Osteocyte (in vitro differentiated cells): ENCODE measurements at places on chromosomes 16 and 17.

GRCh38 chr16:69762814-69763598 lies 874 bp downstream of the WWP2 start:
- H3K4me1 ChIP-seq: peaks cover 11% of the 10 kb centered on the region
- H3K27me3 ChIP-seq: peaks cover 3% of the 10 kb centered on the region
- H3K4me3 ChIP-seq: peak overlapping the region; percentile 90
- H3K36me3 ChIP-seq: no peaks in the 10 kb centered on the region
- H3K27ac ChIP-seq: peak overlapping the region; percentile 95
- no peak for DNase-seq

DNA sequence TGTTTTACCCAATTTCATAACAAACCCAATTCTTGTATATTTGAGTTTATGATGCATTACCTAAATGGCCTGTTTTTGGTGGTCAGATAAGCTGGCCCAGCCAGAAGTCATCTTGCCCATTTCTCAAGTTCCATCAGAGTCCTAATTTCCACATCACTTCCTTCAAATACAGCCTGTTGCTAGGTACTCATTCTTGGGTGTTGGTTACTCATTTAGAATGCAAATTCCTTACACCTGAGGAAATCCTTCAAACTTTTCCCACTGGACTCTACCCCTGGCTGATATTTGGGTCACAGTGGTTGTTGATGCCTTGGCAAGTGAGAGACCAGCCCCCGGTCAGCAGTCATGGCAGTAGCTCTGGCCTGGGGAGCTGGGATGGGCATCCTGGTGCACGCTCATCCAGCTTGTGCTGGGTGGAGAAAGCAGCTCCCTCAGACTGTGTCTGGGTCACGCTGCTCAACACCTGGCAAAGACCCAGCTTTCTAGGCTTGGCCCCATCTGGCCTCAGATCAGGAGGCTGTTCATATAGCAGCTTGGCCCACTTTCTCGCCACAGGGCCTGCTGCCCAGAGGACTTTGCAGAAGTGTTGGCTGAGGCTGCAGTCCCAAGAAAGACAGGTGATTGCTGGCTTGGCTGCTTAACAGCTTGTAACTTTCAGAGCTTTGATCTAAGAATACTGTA lies 25.8 kb downstream of the WSB1 start:
- H3K27me3 ChIP-seq: no peaks in the 10 kb centered on the region
- H3K27ac ChIP-seq: no peak overlapping the region
- peaks cover 18% of the 10 kb centered on the region for H3K4me1 ChIP-seq
- H3K4me3 ChIP-seq: no peak overlapping the region
- DNase-seq: no peak

DNA sequence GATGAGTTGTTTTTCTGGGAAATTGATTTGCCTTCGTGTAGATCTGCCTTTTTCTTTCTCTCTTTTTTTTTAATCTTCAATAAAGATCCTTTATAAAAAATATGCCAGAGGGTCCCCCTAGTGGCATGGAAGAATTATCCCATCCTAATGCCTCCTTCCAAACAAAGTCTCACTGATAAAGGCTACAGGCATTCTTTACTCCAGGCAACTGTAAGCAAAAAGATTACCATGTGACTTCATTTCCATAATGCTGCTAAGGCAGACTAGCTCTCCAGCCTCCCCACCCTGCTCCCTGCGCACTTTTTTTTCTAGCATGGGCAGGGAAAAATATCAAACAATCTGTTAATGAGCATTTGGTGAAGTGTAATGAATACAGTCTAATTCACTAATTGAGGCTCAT lies 220.2 kb upstream of the CDH8 start:
- no peak for DNase-seq
- no peak overlapping the region for H3K27ac ChIP-seq
- H3K4me3 ChIP-seq: no peak overlapping the region
- no peaks in the 10 kb centered on the region for H3K4me1 ChIP-seq
- H3K36me3 ChIP-seq: no peaks in the 10 kb centered on the region

DNA sequence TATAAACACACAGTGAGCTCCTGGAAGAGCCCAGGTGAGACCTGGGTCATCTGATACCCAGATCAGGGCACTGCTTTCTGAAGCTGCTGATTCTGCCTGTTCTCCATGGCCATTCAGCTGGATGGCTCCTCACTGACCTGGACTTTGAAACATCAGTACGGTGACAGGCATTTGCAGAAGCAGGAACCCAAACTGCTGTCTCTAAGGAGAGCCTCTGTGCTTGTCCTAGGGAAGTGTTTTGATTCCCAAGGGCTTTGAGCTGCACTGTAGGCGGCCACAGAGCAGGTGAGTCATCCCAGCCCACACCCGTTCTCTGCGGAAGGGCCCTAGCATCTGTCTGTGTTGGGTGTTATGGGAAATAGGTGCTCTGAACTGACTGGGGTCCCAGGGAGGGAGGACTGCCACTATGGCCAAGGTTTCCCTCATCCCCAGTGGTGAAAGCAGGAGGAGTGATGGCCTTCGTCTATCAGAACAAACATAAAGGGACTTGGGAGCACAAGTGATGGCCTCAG lies 60.7 kb upstream of the ADCY9 start:
- H3K36me3 ChIP-seq: no peaks in the 10 kb centered on the region
- H3K4me1 ChIP-seq: peaks cover 9% of the 10 kb centered on the region
- DNase-seq: no peak
- no peak overlapping the region for H3K4me3 ChIP-seq
- H3K27me3 ChIP-seq: no peaks in the 10 kb centered on the region

DNA sequence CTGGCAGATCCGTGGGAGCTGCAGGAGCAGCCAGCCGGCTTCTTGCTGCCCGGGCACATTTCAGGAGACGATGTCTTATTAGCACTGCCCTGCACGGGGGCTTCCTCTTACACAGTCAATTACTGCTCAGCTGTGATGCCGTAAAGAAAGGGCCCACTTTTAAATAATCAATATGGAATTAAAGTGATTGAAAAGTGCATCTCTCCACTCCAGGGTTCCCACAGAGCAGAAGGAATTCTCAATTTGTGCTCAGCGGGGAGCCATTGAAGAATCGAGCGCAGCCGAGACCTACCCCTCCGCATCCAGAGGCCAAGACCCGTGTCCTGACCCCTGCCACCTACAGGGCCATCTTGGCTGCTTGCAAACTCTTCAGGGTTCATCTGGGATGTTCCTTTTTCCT lies 399.4 kb upstream of the C16orf82 start:
- DNase-seq: peak; percentile 69
- H3K27me3 ChIP-seq: no peaks in the 10 kb centered on the region
- no peaks in the 10 kb centered on the region for H3K4me1 ChIP-seq
- no peak overlapping the region for H3K27ac ChIP-seq
- no peak overlapping the region for H3K4me3 ChIP-seq

- no peaks in the 10 kb centered on the region for H3K36me3 ChIP-seq
- H3K27ac ChIP-seq: no peak overlapping the region
- no peaks in the 10 kb centered on the region for H3K4me1 ChIP-seq
- no peak overlapping the region for H3K4me3 ChIP-seq
- H3K27me3 ChIP-seq: no peaks in the 10 kb centered on the region
- DNase-seq: no peak
These were observed 110.5 kb downstream of the HS3ST2 start for GRCh38 chr16:22924492-22924891.

DNA sequence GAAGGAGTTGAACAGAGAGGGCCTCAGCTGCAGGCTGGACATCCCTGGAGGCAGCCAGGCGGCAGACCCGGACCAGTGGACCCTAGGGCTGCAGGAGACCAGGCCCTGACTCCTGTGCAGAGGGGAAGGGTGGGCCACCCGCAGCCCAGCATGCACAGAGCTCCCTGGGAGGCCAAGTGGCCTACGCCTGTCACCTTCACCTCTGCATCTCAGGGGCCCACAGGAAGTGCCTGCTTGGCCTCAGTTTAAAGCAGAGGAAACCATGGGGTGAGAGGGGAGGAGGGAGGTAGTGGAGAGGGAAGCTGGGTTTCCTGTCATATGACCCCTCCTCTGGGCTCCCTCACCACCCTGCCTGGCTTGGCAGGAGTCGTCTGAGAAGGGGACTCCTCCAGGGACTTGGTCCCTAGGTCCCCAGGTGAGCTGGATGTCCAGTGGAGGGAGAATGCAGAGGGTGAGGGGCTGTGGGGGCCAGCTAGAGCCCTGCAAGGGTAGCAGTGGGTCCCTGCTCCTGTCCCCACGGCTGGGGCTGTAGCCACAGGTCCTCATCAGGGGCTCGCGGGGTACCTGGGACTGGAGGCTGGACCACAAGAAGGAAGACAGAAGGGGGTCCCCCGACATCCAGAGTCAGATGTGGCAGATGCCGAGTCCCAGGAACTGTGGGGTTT lies at the start of gene TMC8:
TMC8 (plus strand) TSS at position 335 of the 665 bp plus-strand sequence. CDS start 818 bp downstream, outside the sequence.
- peak within 1 kb of the TSS; percentile 47 for H3K27ac ChIP-seq
- no peaks in the 10 kb centered on the region for H3K27me3 ChIP-seq
- no peak within 1 kb of the TSS for H3K4me3 ChIP-seq
- H3K4me1 ChIP-seq: peaks cover 35% of the 10 kb centered on the region
- H3K36me3 ChIP-seq: no peaks in the 10 kb centered on the region

- DNase-seq: no peak
- peaks cover 15% of the 10 kb centered on the region for H3K36me3 ChIP-seq
- no peaks in the 10 kb centered on the region for H3K4me1 ChIP-seq
These were observed 46.0 kb downstream of the BANP start for GRCh38 chr16:87996962-87997880.

DNA sequence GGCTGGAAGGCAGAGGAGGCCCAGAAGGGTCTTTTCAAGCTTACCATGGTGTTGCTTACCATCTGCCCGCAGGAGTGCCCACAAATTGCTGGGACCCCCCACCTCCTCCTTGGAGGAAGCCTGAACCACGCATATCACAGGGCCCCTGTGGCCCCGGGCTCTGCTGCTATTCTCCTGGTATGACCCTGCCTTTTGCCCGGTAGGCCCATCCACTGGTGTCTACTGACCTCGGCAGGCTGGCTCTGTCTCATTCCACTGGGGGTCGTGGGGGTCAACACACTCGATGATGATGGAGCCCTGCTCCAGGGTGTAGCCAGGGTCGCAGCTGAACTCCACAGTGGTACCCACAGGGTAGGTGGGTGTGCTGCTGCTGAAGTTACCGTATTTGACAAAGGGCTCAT lies 8.2 kb upstream of the PHF12 start:
- no peak overlapping the region for H3K27ac ChIP-seq
- H3K4me3 ChIP-seq: no peak overlapping the region
- no peaks in the 10 kb centered on the region for H3K36me3 ChIP-seq

DNA sequence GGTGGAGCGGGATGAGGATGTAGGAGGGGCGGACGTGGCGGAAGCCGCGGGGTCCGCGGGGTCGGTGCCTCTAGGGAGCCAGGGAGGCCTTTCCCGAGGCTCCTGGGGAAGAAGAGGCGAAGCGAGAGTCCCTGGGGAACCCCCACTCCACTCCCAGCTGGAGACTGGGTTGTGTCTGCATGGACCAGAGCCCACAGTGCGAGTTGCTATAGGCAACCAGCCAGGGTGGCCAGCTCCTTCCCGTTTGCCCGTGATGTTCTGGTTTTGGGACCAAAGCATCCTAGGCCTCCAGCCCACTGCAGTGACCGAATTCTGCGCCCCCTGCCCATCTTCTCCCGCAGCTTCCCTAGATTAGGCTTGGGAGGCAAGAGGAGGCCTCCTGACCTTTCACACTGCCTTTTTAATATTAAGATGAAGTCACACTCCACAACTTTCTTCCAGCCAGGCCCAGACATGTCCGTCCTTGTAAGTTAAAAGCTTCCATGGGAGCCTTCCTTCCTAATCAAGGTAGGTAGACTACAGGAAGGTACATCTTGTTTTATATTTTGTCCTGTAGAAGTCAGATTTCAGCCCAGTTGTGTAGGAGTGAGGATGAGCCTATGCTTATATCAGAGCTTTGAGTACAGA lies 469 bp downstream of the AMZ2 start:
- H3K4me3 ChIP-seq: peak overlapping the region; percentile 95
- peaks cover 17% of the 10 kb centered on the region for H3K4me1 ChIP-seq
- H3K36me3 ChIP-seq: peaks cover 21% of the 10 kb centered on the region
- no peak for DNase-seq
- no peaks in the 10 kb centered on the region for H3K27me3 ChIP-seq
